Naive thymus-derived CD8-positive, alpha-beta T cell (primary cell): ENCODE measurements at places on chromosomes 3 and 15.
A peak's percentile ranks its signal among the peaks of the same experiment; 100 is the strongest.

DNA sequence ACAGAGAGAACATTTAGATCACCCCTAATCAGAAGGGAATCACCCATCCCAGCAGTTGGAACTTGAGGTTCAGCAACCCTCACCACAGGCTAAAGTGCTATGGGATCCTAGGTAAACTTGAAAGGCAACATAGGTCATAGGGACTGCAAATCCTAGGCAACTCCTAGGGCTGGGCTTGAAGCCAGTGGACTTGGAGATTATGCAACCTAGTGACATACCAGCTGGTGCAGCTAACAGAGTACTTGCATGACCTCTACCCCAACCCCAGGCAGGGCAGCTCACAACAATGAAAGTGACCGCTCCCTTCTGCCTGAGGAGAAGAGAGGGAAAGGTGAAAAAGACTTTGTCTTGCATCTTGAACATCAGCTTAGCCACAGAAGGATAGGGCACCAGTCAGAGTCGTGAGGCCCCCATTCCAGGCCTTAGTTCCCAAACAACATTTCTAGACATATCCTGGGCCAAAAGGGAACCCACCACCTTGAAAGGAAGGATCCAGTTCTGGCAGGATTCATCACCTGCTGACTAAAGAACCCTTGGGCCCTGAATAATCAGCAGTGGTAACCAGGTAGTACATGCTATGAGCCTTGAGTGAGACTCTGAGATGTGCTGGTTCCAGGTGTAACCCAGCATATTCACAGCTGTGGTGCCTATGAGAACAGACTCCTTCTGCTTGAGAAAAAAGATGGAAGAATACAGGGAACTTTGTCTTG, 37.6 kb upstream of the FBN1 start:
- no peak for DNase-seq
- H3K36me3 ChIP-seq = peaks cover 10% of the 10 kb centered on the region
- H3K27ac ChIP-seq = no peak overlapping the region
- H3K27me3 ChIP-seq = peaks cover 4% of the 10 kb centered on the region

GRCh38 chr3:188578576-188579363, 424.8 kb downstream of the LPP start:
- no peak overlapping the region for H3K4me3 ChIP-seq
- H3K36me3 ChIP-seq = no peaks in the 10 kb centered on the region
- DNase-seq = no peak
- no peak overlapping the region for H3K27ac ChIP-seq
- H3K4me1 ChIP-seq = no peaks in the 10 kb centered on the region
- no peaks in the 10 kb centered on the region for H3K27me3 ChIP-seq

DNA sequence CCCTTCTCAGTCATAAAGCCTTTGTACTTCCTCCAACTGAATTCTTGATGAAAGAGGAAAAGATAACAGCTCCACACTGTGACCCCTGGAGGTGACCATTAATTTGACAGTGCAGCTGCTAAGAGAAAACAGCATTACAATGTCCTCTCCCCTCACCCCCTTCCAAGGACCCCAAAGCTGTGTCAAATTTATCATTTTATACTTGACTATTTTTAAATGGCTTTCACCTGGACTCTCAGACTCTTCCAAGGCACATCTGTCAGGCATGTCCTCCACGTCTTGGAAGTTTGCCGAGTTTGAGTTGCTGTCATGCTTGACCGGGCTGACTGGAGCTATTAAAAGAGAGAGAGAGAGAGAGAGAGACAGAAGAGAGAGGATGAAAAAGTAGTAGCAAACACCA, 236.5 kb downstream of the WDR72 start:
- DNase-seq = no peak
- H3K4me3 ChIP-seq = no peak overlapping the region
- no peaks in the 10 kb centered on the region for H3K27me3 ChIP-seq
- no peaks in the 10 kb centered on the region for H3K36me3 ChIP-seq
- no peaks in the 10 kb centered on the region for H3K4me1 ChIP-seq

DNA sequence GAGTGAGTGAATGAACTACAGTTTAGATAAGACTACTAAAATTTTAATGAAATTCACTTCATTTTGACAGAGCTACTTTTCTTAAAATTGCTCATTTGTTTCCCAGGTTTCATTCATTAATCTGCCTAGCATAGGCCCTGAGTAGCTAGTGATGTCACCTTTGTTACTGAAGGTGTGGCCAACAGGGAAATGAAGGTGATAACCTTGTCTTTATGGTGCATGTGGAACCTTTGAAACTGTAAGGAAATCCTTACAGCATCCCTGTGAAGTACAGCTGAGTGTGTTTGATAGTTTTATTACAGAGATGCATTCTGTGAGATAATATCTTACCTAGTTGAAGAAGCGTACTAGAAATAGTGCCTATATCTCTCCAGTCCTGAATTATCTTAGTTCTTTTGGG, 112.9 kb downstream of the AKAP13 start:
- H3K4me3 ChIP-seq = no peak overlapping the region
- H3K36me3 ChIP-seq = peaks cover 12% of the 10 kb centered on the region
- H3K27me3 ChIP-seq = no peaks in the 10 kb centered on the region
- H3K4me1 ChIP-seq = peaks cover 86% of the 10 kb centered on the region

DNA sequence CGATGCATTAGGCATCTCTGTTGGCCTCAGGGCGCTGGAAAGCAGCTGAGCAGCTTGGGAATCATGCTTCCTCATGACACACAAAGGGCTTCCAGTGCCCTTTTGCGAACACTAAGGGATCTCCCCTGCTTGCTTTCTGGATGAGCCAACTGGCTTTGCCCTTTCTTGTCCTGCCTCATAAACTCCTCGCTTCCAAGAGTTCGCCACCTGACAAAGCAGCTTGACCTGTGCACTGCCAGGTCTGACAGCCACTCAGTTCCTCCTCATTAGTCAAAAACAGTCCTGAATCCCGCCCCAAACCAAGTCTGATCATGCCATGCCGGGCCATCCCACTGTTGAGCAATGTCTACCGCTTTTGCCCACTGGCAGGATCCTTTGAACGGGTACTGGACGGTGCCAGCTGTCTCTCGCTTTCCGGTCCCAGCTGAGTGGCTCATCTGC, 265.4 kb upstream of the LYSMD4 start:
- no peak overlapping the region for H3K4me3 ChIP-seq
- H3K36me3 ChIP-seq = peaks cover 4% of the 10 kb centered on the region
- H3K27ac ChIP-seq = no peak overlapping the region
- no peak for DNase-seq

GRCh38 chr3:194496217-194496919, 9.6 kb upstream of the ATP13A3 start:
- H3K4me3 ChIP-seq = no peak overlapping the region
- H3K36me3 ChIP-seq = no peaks in the 10 kb centered on the region
- no peaks in the 10 kb centered on the region for H3K27me3 ChIP-seq
- no peak for DNase-seq
- peaks cover 7% of the 10 kb centered on the region for H3K4me1 ChIP-seq

DNA sequence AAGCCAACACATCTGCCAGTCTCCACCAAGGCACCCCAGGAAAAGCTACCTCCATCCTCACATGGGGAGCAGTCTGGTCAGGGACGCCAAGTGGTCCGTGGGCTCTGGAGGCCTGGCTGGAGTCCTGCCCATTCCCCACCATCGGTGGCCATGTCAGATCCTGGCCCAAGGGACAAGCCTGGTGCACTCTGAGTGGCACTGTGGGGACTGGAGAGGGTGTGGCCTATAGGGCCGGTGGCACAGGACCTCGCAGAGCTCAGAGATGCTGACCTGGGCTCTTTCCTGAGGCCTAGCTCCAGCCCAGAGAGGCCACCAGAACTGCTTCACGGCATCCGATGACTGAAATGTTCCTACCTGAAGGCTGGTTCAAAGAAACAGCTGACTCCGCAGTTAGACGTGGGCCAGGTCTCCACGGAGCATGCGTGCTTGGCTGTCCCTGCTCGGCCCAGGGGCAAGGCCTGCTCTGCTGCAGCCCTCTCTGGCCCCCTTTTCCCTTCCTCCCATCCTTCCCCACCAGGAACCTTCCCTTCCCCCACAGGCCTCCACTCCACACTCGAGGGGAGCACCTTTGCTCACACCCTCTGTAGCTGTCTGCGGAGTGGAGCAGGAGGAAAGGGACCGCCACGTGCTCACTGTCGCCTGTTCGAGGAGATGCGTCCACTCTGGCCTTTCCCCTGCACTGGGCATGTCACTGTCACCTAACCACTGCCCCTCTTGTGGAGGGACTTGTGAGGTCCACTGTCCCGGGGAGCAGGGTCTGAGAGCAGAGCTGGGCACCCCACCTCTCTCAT, 119.3 kb downstream of the CHSY1 start:
- peaks cover 53% of the 10 kb centered on the region for H3K4me1 ChIP-seq
- no peaks in the 10 kb centered on the region for H3K27me3 ChIP-seq
- peak overlapping the region; percentile 70 for H3K27ac ChIP-seq
- no peaks in the 10 kb centered on the region for H3K36me3 ChIP-seq
- H3K4me3 ChIP-seq = no peak overlapping the region
- DNase-seq = no peak

GRCh38 chr3:5017925-5018531, 38.8 kb downstream of the BHLHE40 start:
- H3K27ac ChIP-seq = peak overlapping the region; percentile 80
- no peaks in the 10 kb centered on the region for H3K36me3 ChIP-seq
- H3K4me3 ChIP-seq = no peak overlapping the region
- no peak for DNase-seq
- H3K27me3 ChIP-seq = peaks cover 25% of the 10 kb centered on the region

GRCh38 chr15:71708741-71709140, 101.6 kb upstream of the NR2E3 start:
- no peaks in the 10 kb centered on the region for H3K36me3 ChIP-seq
- H3K27ac ChIP-seq = no peak overlapping the region
- no peak overlapping the region for H3K4me3 ChIP-seq
- H3K4me1 ChIP-seq = no peaks in the 10 kb centered on the region
- DNase-seq = no peak

- no peak overlapping the region for H3K27ac ChIP-seq
- H3K36me3 ChIP-seq = no peaks in the 10 kb centered on the region
- H3K4me1 ChIP-seq = no peaks in the 10 kb centered on the region
- peaks cover 8% of the 10 kb centered on the region for H3K27me3 ChIP-seq
Observed at GRCh38 chr3:14329842-14330241, 72.6 kb upstream of the SLC6A6 start.

DNA sequence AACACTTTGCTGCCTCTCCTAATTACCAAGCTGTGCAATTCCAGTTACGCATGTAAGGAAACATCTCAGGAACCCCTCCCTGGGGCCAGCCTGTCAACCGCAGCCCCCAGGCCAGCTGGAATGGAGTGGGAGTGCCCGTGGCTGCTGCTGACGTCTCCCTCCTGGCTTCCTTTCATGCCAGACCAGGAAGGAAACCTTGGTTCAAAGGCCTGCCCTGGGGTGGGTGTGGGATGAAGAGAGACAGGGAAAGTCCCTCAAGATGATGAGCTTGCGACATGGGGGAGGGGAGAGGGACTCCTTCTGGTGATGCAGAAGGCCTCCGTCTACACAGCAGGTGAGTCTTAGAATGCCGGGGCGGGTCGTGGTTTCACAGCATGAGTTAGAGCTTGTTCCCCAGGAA, 11.4 kb upstream of the CYP11A1 start:
- no peaks in the 10 kb centered on the region for H3K27me3 ChIP-seq
- no peak overlapping the region for H3K4me3 ChIP-seq
- peaks cover 12% of the 10 kb centered on the region for H3K4me1 ChIP-seq
- peak overlapping the region; percentile 65 for H3K27ac ChIP-seq

- H3K36me3 ChIP-seq = peaks cover 5% of the 10 kb centered on the region
- peaks cover 43% of the 10 kb centered on the region for H3K4me1 ChIP-seq
- DNase-seq = peak; percentile 7
- H3K4me3 ChIP-seq = no peak overlapping the region
Observed at GRCh38 chr15:89130201-89130600, 41.9 kb downstream of the ABHD2 start.

GRCh38 chr3:68056556-68056955, 402.1 kb upstream of the SUCLG2 start:
- H3K27ac ChIP-seq = peak overlapping the region; percentile 65
- peaks cover 31% of the 10 kb centered on the region for H3K4me1 ChIP-seq
- H3K27me3 ChIP-seq = no peaks in the 10 kb centered on the region
- H3K36me3 ChIP-seq = no peaks in the 10 kb centered on the region

- peak overlapping the region; percentile 88 for H3K27ac ChIP-seq
- no peak for DNase-seq
- no peaks in the 10 kb centered on the region for H3K36me3 ChIP-seq
- peak overlapping the region; percentile 54 for H3K4me3 ChIP-seq
- H3K4me1 ChIP-seq = peaks cover 28% of the 10 kb centered on the region
- H3K27me3 ChIP-seq = no peaks in the 10 kb centered on the region
Observed at GRCh38 chr3:111668888-111669488, 73.8 kb upstream of the ZBED2 start.

- H3K36me3 ChIP-seq = no peaks in the 10 kb centered on the region
- no peaks in the 10 kb centered on the region for H3K27me3 ChIP-seq
- H3K4me3 ChIP-seq = no peak overlapping the region
- H3K27ac ChIP-seq = no peak overlapping the region
- no peak for DNase-seq
Observed at GRCh38 chr15:39180483-39180933, 400.4 kb upstream of the THBS1 start.

DNA sequence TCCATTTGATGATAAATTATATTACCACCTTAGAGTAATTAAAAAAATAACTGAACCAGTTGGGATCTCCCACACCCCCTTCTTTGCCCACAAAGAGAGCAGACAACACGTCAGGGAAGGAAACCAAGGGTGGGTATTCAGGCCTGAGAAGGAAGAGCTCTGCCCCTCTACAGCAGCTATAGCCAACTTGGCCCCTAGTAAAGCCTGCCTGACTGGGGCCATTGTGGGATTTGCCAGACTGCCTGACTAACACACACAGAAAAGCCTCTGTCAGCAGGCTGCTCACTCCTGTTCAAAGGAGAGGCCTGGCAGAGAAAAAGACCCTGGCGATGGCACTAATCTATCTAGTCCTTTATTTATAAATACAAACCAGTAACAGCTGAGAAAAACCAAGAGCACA, 41.4 kb downstream of the ATP8B4 start:
- no peaks in the 10 kb centered on the region for H3K36me3 ChIP-seq
- H3K4me1 ChIP-seq = no peaks in the 10 kb centered on the region
- H3K27me3 ChIP-seq = no peaks in the 10 kb centered on the region

- peaks cover 2% of the 10 kb centered on the region for H3K36me3 ChIP-seq
- peaks cover 4% of the 10 kb centered on the region for H3K4me1 ChIP-seq
- H3K27me3 ChIP-seq = no peaks in the 10 kb centered on the region
- H3K4me3 ChIP-seq = no peak overlapping the region
- H3K27ac ChIP-seq = no peak overlapping the region
Observed at GRCh38 chr3:114428044-114428595, 134.3 kb downstream of the TIGIT start.

- no peak overlapping the region for H3K4me3 ChIP-seq
- H3K27ac ChIP-seq = no peak overlapping the region
- no peaks in the 10 kb centered on the region for H3K36me3 ChIP-seq
- H3K4me1 ChIP-seq = no peaks in the 10 kb centered on the region
Observed at GRCh38 chr15:26325495-26325894, 447.4 kb downstream of the GABRB3 start.

DNA sequence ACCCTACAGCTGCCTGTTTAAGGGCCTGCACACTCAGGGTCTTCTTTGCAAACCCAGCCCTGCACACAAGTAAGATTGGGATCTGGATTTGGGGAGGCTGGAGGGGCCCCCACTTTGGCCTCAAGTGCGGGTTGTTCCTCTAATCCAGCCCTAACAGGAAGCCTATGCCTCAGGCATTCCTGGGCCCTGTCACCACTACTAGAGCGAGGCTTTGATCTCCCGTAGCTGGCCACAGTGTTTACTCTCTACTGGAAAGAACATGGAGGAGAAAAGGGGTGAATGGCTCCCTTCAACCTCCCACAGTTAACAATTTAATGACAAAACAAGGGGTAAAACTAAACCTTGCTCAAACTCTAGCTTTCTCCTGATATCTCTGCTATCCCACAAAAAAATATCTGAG, 48.4 kb downstream of the DZIP1L start:
- no peak for DNase-seq
- no peaks in the 10 kb centered on the region for H3K4me1 ChIP-seq
- H3K36me3 ChIP-seq = no peaks in the 10 kb centered on the region
- no peak overlapping the region for H3K27ac ChIP-seq

- peaks cover 36% of the 10 kb centered on the region for H3K27me3 ChIP-seq
- peaks cover 3% of the 10 kb centered on the region for H3K36me3 ChIP-seq
- H3K4me3 ChIP-seq = no peak overlapping the region
- DNase-seq = no peak
Observed at GRCh38 chr3:126408099-126408498, 13.4 kb downstream of the CFAP100 start.
